Heart left ventricle (tissue), 16 donors: ENCODE measurements at places on chromosomes 3 and 15. TPM values are rescaled to one million over a fixed set of nuclear protein-coding genes. Genes with fewer than 3 reads are reported as not detected.

- H3K36me3 ChIP-seq, result no peaks in the 10 kb centered on the region
- DNase-seq, result no peak
- H3K4me3 ChIP-seq, result no peak overlapping the region
- H3K27me3 ChIP-seq, result no peaks in the 10 kb centered on the region
- H3K27ac ChIP-seq, result no peak overlapping the region
These were observed 155.1 kb upstream of the CNTN4 start for GRCh38 chr3:1943395-1944118.

DNA sequence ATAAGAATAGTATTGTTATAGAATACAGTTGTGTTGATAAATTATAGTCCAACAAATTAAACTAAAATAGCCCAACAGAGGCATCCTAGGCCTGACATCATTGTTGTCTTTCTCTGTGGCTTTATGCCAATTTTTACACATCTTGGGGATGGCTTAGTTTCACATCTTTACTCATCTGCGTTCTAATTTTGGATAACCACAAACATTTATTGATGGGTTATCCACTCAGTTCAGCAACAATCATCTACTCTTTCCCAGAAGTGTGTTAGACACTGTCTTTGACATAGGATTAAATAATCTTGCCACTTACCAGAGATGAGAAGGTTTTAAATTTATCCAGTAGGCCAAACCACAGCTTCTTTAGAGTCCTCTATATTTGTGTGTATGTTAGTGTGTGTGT is 120.8 kb upstream of the PHLDB2 start:
- H3K27me3 ChIP-seq, result no peaks in the 10 kb centered on the region
- no peak overlapping the region for H3K4me3 ChIP-seq
- peak overlapping the region; percentile 77 for H3K27ac ChIP-seq
- peaks cover 54% of the 10 kb centered on the region for H3K4me1 ChIP-seq
- no peak for DNase-seq
- H3K36me3 ChIP-seq, result no peaks in the 10 kb centered on the region

GRCh38 chr3:99570061-99570460 is 68.3 kb upstream of the COL8A1 start:
- no peaks in the 10 kb centered on the region for H3K36me3 ChIP-seq
- no peaks in the 10 kb centered on the region for H3K27me3 ChIP-seq
- DNase-seq, result no peak

Gene ZNF860
- total RNA-seq, result 0.53 TPM

Gene AADAC
- not detected for total RNA-seq

Gene CTXN2
- total RNA-seq, result not detected

Gene SNX33
- 20.9 TPM for total RNA-seq
